PC-9 (cell line): ENCODE measurements at places on chromosomes 7 and 10. TPM values are rescaled to one million over a fixed set of nuclear protein-coding genes. Genes with fewer than 3 reads are reported as not detected.
A peak's percentile ranks its signal among the peaks of the same experiment; 100 is the strongest.

VWDE gene
- total RNA-seq: 27.3 and 28.8 TPM in 2 replicates

CFTR gene
- not detected in 2 replicates for total RNA-seq

BAIAP2L1 gene
- total RNA-seq: 89.4 and 102 TPM in 2 replicates

VPS50 gene
- 20.3 and 32.2 TPM in 2 replicates for total RNA-seq

AQP1 gene
- total RNA-seq: 4.0 and 4.8 TPM in 2 replicates

ITGB8 gene
- total RNA-seq: 19.4 and 20.1 TPM in 2 replicates

SEPTIN14 gene
- not detected in 2 replicates for total RNA-seq

RHOBTB1 gene
- 5.2 and 7.8 TPM in 2 replicates for total RNA-seq

PKD2L1 gene
- total RNA-seq: not detected in 2 replicates

GRCh38 chr10:118145256-118145655, 98.5 kb upstream of the RAB11FIP2 start:
- DNase-seq: no peak
- H3K27ac ChIP-seq: no peak overlapping the region
- no peaks in the 10 kb centered on the region for H3K36me3 ChIP-seq
- no peaks in the 10 kb centered on the region for H3K27me3 ChIP-seq
- H3K4me1 ChIP-seq: no peaks in the 10 kb centered on the region

DNA sequence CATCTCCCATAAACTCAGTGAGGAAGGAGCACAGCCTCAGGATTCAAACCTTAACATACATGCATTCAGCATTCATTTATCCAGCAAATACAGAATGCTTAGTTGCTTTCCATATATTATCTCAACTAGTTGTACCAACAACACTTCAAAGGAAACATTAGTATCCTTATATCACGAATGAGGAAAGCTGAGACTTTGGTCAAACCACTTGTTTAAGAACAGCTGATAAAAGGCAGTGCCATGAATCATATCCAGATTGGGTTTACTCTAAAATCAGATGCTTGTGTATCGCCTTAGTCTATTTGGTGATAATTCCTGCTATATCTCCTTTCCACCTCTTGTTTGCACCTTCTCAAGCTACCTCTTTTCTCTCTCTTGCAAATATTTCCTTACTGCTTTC, 1.9 kb upstream of the CPED1 start:
- H3K27me3 ChIP-seq: no peaks in the 10 kb centered on the region
- no peaks in the 10 kb centered on the region for H3K36me3 ChIP-seq
- DNase-seq: no peak
- no peak overlapping the region for H3K4me3 ChIP-seq
- H3K4me1 ChIP-seq: peaks cover 10% of the 10 kb centered on the region

GRCh38 chr7:137870684-137871083, 23.9 kb upstream of the DGKI start:
- DNase-seq: no peak
- no peak overlapping the region for H3K27ac ChIP-seq

GRCh38 chr7:134636008-134636449, 10.6 kb upstream of the BPGM start:
- peaks cover 8% of the 10 kb centered on the region for H3K4me1 ChIP-seq
- H3K27me3 ChIP-seq: no peaks in the 10 kb centered on the region
- no peak for DNase-seq
- no peak overlapping the region for H3K27ac ChIP-seq
- no peak overlapping the region for H3K4me3 ChIP-seq

- no peaks in the 10 kb centered on the region for H3K27me3 ChIP-seq
- no peak for DNase-seq
- H3K36me3 ChIP-seq: no peaks in the 10 kb centered on the region
- no peak overlapping the region for H3K27ac ChIP-seq
- no peaks in the 10 kb centered on the region for H3K4me1 ChIP-seq
- H3K4me3 ChIP-seq: no peak overlapping the region
These were observed 85.6 kb downstream of the ST8SIA6 start for GRCh38 chr10:17368708-17369272.

GRCh38 chr10:30970760-30971460, 60.8 kb downstream of the ZNF438 start:
- no peak overlapping the region for H3K27ac ChIP-seq
- no peaks in the 10 kb centered on the region for H3K36me3 ChIP-seq
- no peaks in the 10 kb centered on the region for H3K27me3 ChIP-seq
- DNase-seq: no peak
- no peaks in the 10 kb centered on the region for H3K4me1 ChIP-seq

DNA sequence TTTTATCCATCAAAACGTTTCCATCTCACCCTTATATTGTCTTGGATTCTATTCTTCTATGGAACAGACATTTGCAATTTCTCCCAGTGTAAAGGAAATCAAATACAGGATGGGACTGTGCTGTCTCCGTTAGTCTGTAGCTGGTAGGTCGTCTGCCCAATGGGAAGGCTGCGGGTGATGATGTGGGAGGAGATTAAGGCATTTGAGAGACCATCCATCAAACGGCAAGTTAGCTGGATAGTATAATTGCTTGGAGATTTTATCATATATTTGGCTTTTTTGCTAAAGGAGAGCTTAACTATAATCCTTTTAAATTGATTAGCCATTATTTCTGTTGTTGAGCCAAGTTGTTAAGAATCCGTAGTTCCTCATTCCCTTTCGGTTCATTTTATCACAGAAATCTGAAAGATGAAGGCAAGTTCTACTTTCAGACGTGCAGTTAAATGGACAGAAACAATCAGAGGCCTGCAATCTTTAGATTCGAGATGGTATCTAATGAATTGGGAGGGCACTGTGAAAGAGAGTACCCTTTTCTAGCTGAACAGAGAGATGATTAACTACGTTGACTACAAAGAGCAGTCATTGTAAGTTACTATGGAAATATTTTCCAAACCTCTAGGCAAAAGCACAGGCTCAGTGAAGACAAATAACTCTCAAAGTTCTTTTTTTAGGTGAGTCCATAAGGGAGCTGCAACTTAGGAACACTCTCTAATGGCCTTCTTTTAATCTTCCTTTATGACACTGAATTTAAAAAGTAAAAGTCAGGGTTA, 253.3 kb upstream of the KIAA1217 start:
- no peak overlapping the region for H3K4me3 ChIP-seq
- no peaks in the 10 kb centered on the region for H3K36me3 ChIP-seq
- no peak for DNase-seq
- H3K27me3 ChIP-seq: 0 out of 2 replicates have a peak, but pooled peaks cover 8% of the 10 kb centered on the region
- H3K4me1 ChIP-seq: no peaks in the 10 kb centered on the region

DNA sequence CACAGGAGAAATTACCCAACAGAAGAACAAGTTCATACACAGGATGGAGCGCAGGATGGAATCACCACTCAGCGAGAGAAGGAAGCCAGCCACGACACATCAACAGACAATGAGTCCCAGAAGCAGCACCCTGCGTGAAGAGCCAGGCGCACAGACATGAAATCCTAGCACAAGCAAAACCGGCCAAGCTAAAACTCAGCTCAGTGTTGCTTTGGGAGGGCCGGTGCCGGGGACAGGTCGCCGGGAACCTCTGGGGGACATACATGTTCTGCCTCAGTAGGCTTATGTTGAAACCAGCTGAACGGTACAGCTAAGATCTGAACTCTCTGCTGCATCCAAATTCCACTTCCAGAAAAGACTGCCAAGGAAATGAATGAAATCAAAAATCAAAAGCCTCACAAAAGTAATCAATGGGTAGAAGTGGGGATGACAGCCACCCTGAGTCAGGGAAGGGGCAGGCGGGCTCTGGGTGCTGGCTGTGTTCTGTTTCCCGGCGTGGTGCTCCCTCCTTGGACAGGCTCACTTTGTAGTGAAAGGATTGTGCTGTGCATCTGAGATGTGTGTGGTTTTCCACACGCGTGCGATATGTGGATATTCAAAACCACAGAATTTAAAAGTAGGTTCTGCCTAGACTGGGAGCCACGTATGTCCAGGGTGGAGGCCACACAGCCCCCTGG, 114.7 kb downstream of the PDGFA start:
- no peak for DNase-seq
- no peak overlapping the region for H3K27ac ChIP-seq
- peaks cover 94% of the 10 kb centered on the region for H3K27me3 ChIP-seq

DNA sequence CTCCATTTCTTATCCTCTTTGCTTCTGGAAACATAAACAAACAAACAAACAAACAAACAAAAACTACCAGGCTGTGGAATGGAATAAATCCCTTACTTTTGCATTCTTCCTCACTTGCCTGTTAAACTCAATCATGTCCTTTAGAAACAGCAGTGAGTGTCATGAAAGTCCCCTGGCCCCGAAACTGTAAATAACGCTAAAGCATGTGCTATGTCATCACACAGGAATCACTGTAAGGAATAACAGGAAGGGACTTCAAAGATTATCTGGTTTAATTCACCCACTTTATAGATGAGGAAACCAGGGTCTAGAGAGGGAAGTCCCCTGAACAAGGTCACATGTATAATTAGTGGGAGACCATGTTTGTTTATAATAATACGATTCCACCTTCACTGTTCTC, 159.4 kb upstream of the MEOX2 start:
- H3K27ac ChIP-seq: no peak overlapping the region
- H3K4me1 ChIP-seq: no peaks in the 10 kb centered on the region
- no peaks in the 10 kb centered on the region for H3K27me3 ChIP-seq
- DNase-seq: peak; percentile 18
- no peaks in the 10 kb centered on the region for H3K36me3 ChIP-seq
- no peak overlapping the region for H3K4me3 ChIP-seq

DNA sequence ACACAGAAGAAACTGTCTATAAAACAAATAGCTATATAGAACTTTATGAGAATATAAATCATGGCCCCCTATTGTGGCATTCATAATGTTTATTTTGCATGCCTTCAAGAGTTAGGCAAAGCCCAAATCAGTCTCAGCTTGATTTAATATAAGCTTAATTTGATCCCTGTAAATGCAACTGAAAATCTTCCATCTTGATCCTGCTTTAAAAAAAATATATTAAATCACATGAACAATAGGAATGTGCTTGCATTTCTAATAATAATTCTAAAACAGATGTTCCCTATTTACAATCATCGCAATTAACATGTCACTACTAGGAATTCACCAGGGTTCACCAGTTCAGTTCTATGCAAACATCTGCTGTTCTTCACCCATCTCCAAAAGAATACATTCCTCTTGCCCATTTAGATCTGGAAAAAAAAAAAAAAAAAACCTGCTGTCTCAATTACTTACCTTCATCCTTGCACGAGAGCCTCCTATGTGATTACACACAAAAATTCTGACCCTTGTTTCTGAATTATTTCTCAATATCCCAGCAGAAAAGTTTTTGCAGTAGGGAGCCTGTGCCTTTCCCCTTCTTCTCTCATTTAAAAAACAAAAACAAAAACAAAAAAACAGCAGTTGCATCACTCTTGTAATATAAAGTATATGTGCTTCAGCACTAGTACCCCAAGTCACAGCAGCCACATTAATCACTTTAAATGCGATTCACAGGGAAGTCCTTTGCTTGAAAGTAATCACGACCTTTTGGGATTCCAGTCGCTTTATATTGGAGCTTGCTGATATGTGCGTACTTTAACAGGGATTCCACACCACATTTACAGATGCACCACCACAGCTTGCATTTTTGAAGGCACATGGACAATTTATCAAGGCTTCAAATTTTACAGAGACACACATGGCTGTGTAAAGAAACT, 194.8 kb upstream of the KMT2E start:
- peaks cover 69% of the 10 kb centered on the region for H3K27me3 ChIP-seq
- DNase-seq: no peak
- no peaks in the 10 kb centered on the region for H3K36me3 ChIP-seq
- H3K27ac ChIP-seq: no peak overlapping the region

GRCh38 chr7:149014309-149014708, 14.0 kb downstream of the PDIA4 start:
- DNase-seq: no peak
- H3K27me3 ChIP-seq: no peaks in the 10 kb centered on the region
- no peak overlapping the region for H3K27ac ChIP-seq
- peaks cover 45% of the 10 kb centered on the region for H3K36me3 ChIP-seq

GRCh38 chr7:31078363-31078990, 26.4 kb downstream of the ADCYAP1R1 start:
- DNase-seq: no peak
- no peak overlapping the region for H3K27ac ChIP-seq
- no peaks in the 10 kb centered on the region for H3K36me3 ChIP-seq
- peaks cover 100% of the 10 kb centered on the region for H3K27me3 ChIP-seq
- H3K4me1 ChIP-seq: no peaks in the 10 kb centered on the region

DNA sequence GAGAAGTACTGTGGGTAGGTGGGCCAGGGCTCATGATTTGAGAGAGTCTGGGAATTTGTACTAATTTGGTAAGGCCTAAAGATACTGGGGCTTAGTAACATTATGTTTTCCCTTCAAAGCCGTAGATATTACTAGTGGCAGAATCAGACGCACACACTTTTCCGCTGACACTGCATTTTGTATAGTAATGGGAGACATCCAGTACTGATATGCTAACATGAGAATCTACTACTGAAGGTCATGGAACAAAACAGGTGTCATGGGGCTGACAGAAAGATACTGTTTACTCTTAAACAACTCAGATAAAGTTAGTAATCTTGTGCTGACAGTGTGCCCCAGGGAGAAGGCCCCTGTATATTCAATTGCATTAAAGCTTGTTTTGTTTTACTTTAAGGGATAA, 11.1 kb upstream of the GIMAP7 start:
- no peaks in the 10 kb centered on the region for H3K36me3 ChIP-seq
- no peak overlapping the region for H3K4me3 ChIP-seq
- peaks cover 44% of the 10 kb centered on the region for H3K27me3 ChIP-seq
- H3K4me1 ChIP-seq: no peaks in the 10 kb centered on the region

- no peaks in the 10 kb centered on the region for H3K36me3 ChIP-seq
- no peak overlapping the region for H3K27ac ChIP-seq
- no peaks in the 10 kb centered on the region; the same call in 1 of the 2 replicates for H3K4me1 ChIP-seq
- H3K27me3 ChIP-seq: no peaks in the 10 kb centered on the region
- DNase-seq: no peak
- no peak overlapping the region for H3K4me3 ChIP-seq
These were observed 17.9 kb downstream of the STEAP1 start for GRCh38 chr7:90172121-90172520.

GRCh38 chr10:23051855-23052331, 43.5 kb upstream of the MSRB2 start:
- H3K4me1 ChIP-seq: peaks cover 41% of the 10 kb centered on the region
- H3K27me3 ChIP-seq: no peaks in the 10 kb centered on the region
- peak; percentile 53 for DNase-seq
- H3K36me3 ChIP-seq: no peaks in the 10 kb centered on the region

- no peaks in the 10 kb centered on the region for H3K36me3 ChIP-seq
- H3K27me3 ChIP-seq: no peaks in the 10 kb centered on the region
- peaks cover 15% of the 10 kb centered on the region for H3K4me1 ChIP-seq
- no peak overlapping the region for H3K27ac ChIP-seq
These were observed 33.6 kb upstream of the SLC26A4 start for GRCh38 chr7:107627002-107627401.

DNA sequence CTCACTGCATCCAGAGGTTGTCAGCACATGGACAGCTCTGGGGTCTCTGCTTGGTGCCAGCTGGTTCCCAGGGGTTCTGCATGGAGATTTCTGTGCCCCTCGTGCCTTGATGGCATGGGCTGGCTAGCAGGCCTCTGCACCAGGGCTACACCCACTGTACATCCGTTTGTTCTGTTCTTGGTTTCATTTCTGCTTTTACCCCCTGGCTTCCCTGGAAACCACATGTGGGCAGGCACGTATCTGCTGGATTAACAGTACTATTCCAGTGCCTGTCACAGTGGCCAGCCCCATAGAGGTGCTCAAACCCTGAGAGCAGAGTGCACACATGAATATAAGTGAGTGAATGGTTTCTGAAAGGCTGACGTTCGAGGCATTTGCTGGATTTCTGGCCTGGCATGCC, 207.2 kb upstream of the GPR26 start:
- no peak for DNase-seq
- no peak overlapping the region for H3K4me3 ChIP-seq
- no peaks in the 10 kb centered on the region for H3K4me1 ChIP-seq
- H3K27me3 ChIP-seq: peaks cover 42% of the 10 kb centered on the region
- no peaks in the 10 kb centered on the region for H3K36me3 ChIP-seq
